ENCODE measurements at places on chromosomes 2 and 18.

GRCh38 chr2:236768393-236769140 lies 198.9 kb downstream of the ACKR3 start:
- DNase-seq = no peak

DNA sequence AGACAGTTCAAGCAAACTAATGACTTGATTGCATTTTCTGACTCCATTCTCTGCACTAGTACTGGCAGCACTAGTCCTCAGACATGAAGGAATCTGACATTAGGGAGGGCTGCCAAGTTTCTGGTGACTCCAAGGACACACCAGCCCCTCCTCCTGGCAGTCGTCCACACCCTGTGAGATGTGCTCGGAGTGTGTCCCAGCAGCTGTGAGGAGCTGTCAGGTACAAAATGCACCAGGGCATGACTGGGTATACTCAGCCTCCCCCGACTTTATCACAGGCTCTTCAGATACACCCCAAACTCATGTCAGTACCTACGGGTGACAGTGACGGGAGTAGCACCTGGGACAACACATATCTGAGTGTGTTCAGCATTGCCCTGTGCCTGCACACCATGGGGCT lies 43.1 kb downstream of the EDAR start:
- DNase-seq = no peak

GRCh38 chr2:165467921-165468320 lies 1.6 kb upstream of the CSRNP3 start:
- no peak for DNase-seq

- no peak for DNase-seq
Observed at GRCh38 chr2:112824694-112825085, 11.9 kb downstream of the IL1B start.

DNA sequence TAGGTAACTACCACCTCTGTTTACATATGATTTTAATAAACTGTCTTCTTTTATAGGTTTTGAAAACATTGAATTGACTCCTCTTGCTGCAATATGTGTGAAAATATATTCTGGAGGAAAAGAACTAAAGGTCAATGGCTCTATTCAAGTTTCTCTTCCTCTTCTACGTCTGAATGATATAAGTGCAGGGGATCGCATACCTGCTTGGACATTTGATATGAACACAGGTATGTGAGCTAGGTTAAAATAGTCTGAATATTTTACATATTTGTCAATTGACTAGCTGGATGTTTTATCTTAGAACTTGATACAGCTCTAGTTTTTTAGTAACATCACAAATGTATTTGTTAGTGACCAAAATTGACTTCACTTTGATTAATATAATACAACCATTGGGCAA lies 57.2 kb downstream of the FAM171B start:
- DNase-seq = no peak

GRCh38 chr2:235592430-235592829 lies 98.6 kb downstream of the AGAP1 start:
- DNase-seq = no peak

DNA sequence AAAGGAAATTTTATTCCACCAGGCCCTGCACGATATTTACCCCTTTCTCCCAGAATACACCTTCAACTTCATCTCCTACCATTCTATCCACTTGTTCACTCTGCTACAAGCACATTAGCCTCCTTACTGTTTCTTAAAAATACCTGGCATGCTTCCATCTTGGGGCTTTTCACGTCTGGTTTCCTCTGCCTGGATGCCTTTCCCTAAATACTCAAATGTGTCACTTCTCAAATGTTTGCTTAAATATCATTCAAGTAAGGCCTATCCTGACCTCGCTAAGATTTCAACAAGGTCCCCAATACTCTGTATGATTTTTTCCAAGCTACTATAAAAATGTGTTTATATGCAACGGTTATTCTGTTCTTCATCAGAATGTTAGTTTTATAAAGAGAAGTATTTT lies 433.0 kb upstream of the CHAC2 start:
- no peak for DNase-seq

DNA sequence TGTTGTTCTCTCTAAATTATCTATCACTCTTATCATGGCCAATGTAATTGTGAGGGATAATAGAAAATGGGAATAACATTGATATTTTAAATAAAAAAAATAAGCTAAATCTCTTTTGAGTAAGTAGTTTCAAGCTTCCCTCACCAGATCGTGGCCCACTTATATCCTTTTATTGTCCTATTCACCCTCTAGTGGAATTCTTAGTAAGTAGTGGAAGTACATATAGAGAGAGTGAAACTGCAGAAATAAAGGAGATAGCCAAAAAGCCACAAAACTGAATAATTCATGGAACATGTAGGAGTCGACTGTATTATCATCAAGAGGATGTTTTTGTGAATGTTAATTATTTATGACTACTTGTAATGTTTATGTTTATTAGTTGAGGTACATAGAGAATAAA lies 66.1 kb upstream of the DTNA start:
- DNase-seq = no peak

DNA sequence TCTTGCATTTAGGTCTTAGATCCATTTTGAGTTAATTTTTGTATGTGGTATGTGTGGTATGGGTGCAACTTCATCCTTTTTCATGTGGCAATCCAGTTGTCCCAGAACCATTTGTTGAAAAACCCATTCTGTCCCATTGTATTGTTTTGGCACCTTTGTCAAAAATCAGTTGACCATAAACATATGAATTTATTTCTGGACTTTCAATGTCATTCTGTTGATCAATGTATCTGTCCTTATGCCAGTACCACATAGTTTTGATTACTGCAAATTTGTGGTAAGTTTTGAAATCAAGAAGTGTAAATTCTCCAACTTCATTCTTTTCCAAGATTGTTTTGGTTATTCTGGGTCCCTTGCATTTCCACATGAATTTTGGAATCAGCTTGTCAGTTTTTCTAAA lies 16.6 kb upstream of the ZNF396 start:
- DNase-seq = no peak

DNA sequence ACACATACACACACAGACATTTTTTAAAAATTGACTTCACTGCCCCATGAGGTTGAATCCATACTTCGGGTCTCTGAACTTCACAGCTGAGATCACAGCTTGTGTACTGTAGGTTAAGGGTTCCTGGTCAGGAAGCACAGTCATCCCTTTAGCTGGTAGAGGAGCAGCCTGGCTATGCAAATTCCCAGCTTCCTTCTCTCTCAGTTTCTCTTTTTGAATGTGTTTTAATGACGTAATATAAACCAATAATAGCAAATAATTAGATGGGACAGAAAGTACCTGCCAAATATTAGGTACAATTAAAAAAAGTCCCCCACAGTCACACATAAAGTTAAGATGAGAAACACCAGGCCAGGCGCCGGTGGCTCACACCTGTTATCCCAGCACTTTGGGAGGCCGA lies 178.7 kb downstream of the ZNF385B start:
- no peak for DNase-seq

DNA sequence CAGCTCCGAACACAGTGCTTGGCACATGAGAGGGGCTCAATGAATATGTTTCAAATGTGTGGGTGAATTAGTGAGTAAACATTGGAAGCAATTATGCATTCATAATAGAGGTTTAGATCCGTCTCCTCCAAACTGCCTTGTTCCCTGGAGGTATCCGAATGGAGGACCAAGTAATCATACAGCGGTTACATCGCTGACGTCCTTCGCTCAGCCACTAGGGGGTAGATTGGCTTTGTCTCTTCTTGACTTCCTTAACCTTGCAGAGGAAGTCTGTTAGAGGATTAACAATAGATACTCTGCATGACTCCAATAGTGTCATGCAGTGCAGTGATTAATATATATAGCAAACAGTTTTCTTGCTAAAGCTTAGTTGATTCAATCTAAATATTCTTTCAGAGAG lies 517.0 kb downstream of the PTPRM start:
- DNase-seq = no peak

DNA sequence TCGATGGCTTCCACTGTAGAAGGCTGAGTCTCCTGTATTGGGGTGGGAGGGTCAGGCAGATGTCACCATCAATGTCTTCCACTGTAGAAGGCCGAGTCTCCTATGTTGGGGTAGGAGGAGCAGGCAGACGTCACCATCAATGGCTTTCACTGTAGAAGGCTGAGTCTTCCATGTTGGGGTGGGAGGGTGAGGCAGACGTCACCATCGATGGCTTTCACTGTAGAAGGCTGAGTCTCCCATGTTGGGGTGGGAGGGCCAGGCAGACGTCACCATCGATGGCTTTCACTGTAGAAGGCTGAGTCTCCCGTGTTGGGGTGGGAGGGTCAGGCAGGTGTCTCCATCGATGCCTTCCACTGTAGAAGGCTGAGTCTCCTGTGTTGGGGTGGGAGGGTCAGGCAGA lies 117.5 kb upstream of the TPO start:
- no peak for DNase-seq

- DNase-seq = no peak
Observed at GRCh38 chr2:235900631-235901030, 267.6 kb downstream of the GBX2 start.

- no peak for DNase-seq
Observed at GRCh38 chr2:126828491-126828890, 70.2 kb upstream of the TEX51 start.

GRCh38 chr2:69306822-69307578 lies 80.0 kb downstream of the GFPT1 start:
- DNase-seq = peak; percentile 80

GRCh38 chr2:159262226-159262625 lies 24.3 kb downstream of the WDSUB1 start:
- DNase-seq = no peak

DNA sequence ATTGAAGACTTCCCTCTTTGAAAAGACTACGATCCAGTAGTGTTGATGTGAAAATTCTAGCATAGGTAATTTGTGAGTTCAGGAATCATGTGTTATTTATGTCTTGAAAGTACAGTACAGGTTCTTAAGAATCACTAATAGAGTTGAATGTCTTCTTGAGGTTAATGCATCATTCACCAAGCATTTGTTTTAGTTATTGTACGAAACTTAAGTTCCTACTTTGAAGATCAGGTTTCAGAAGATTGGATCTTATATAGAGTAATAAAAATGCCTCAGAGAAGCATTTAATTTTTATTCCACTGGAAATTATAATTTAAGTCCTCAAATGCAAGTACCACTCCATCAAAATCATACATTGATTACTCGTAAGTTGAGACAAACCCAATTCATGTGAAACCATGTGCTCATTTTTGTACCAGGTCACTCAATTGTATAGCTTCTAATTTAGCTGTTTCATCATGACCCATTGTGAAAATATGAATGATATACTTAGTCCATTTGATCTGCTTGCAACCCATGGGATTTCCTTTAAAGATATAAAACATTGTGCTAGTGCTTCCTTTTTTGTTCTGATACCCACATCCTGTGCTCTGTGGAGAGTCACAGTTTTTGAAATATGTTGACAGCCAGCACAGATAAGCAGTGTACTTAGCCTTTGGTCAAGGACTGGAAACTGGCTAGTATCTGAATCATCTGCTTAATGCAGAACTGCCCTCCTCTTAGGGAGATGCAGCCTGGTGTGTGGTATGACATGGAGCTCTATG lies 22.5 kb upstream of the RAB27B start:
- DNase-seq = no peak

GRCh38 chr2:109719871-109720270 lies 74.2 kb upstream of the RGPD5 start:
- DNase-seq = no peak

DNA sequence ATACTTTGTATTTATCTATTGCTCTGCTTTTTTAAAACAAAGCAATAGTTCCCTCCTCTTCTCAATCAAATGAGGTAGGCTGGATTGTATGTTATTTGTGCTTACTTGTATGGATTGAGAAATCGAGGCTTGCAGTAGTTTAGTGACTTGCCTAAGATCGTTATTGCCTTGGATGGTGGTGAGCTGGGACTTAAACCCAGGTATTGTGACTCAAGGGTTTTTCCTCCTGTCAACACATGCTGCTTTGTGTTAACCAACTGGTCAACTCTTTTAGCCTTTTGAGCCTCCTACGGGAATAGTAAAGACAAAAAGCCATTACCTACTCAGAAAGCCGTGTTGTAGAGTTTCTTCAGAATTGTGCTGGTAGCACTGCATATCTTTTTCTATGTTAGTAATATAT lies 95.2 kb upstream of the THUMPD2 start:
- DNase-seq = no peak

GRCh38 chr2:102652126-102652525 lies 32.8 kb downstream of the SLC9A2 start:
- DNase-seq = no peak

DNA sequence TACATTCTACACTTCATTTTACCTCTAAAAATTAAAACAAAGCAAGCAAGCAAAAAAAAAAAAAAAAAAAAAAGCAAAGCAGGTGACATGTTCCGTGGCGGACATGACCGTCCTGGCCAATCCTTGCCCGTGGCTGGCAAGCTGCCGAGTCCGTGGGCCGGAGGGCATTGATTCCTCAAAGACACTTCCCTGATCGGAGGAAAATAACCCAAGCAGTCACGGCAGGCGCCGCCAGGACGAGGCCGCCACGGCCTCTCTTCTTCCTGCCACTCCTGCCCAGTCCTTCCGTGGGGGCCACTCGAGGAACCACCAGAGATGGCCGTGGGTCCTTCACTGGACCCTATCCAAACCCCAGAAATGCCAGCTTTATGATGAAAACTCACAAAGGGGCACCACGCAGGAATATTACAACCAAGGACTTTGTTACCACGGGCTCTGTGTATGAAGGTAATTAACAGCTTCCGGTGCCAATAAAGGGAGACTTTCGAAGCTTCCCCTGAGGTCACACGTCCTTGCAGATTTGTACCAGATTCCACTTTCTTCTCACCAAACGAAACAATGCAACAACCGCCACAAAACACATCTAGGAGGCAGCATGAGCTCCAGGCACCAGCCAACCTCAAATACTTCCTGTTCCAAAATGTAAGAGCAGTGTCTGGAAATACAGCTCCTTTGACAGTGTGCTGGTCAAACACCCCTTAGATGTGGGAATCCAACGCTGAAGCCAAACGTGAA lies 170.3 kb downstream of the HDAC4 start:
- DNase-seq = no peak

DNA sequence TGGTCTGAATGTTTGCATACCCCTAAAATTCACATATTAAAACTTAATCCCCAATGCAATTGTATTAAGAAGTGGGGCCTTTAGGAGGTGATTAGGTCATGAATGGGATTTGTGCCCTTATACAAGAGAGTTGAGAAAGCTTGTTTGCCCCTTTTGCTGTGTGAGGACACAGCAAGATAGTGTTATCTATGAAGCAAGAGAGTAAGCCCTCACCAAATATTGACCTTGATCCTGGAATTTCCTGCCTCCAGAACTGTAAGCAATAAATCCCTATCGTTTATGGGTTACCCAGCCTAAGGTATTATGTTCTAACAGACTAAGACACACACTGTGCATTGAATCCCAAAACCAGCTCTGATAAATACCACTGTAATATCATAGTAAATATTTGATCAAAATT lies 32.2 kb downstream of the NR4A2 start:
- DNase-seq = no peak

- DNase-seq = no peak
Observed at GRCh38 chr2:114265261-114265660, 177.2 kb upstream of the DPP10 start.

DNA sequence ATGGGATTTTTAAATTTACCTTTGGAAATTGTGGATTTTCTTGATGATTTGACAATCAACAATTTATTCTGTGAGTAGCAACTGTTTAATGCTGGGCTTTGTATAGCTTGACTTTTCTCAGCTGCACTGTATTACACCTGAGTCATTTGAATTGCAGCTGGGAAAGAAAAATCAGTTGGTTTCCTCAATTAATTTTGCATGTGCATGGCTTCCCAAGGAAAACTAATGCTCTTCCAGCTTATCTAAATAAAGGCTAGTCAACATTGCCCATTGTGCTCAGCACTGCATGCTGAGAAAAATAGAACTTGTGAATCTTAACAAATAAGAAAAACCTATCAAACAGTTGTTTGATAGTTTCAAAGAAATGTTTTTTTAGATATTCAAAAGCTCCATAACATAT lies 268.3 kb upstream of the CDH20 start:
- no peak for DNase-seq

Measured in activated T-cell treated with anti-CD3 and anti-CD28 coated beads, Interleukin-2, amount 50 U/mL, for 24 hours (primary cell).